ENCODE measurements at places on chromosomes 7 and 10. TPM values are rescaled to one million over a fixed set of nuclear protein-coding genes. Genes with fewer than 3 reads are reported as not detected.
A peak's percentile ranks its signal among the peaks of the same experiment; 100 is the strongest.

DNA sequence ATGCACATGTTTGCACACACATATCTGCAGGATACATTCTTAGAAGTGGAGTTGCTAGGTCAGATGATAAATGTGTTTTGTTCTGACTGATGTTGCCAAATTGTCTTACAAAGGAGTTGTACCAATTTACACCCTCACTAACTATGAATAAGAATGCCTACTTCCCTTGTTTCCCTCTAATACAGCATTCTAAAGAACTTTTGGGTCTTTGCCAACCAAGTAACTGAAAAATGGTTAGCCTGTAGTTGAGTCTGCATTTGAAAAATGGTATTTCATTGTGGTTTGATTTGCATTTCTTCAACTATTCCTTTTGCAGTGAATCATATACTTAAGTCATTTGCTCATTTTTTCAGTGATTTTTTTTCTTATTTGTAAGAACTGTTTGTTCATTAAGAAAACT is 48.4 kb downstream of the TMEM26 start:
- H3K27me3 ChIP-seq = no peaks in the 10 kb centered on the region
- H3K36me3 ChIP-seq = no peaks in the 10 kb centered on the region
- no peaks in the 10 kb centered on the region for H3K4me1 ChIP-seq
- no peak overlapping the region for H3K27ac ChIP-seq

DNA sequence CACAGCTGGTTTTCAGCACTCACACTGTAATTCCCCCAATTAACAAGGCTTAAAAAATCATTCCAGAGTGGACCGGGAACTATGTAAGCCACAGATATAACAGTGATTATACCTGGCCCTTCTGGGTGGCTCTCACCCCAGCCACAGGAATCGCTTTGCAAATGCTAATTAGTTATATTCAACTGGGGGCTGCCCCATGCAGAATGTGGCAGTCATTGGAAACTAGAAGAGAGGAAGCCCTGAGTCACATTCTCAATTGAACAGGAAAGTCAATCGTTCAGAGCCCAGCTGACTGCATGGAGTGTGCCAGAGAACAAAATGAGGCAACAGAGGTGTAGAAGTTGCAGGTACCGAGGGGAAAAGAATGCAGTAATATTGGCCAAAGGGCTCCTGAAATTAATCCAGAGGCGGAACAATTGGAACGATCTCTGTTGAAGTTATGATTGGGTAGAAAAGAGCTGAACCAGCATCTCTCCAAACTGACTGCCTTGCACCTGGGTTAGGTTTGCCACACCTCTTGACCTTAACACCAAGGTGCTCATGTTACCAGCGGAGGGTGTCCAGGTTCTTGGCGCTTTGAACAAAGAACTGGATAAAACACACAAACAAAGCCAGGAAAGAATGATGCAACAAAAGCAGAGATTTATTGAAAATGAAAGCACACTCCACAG is 909.7 kb upstream of the AUTS2 start:
- no peaks in the 10 kb centered on the region for H3K27me3 ChIP-seq
- no peaks in the 10 kb centered on the region for H3K4me1 ChIP-seq
- H3K4me3 ChIP-seq = no peak overlapping the region
- DNase-seq = no peak
- no peak overlapping the region for H3K27ac ChIP-seq

ZNF488 gene
- total RNA-seq = 0.46 TPM

DNA sequence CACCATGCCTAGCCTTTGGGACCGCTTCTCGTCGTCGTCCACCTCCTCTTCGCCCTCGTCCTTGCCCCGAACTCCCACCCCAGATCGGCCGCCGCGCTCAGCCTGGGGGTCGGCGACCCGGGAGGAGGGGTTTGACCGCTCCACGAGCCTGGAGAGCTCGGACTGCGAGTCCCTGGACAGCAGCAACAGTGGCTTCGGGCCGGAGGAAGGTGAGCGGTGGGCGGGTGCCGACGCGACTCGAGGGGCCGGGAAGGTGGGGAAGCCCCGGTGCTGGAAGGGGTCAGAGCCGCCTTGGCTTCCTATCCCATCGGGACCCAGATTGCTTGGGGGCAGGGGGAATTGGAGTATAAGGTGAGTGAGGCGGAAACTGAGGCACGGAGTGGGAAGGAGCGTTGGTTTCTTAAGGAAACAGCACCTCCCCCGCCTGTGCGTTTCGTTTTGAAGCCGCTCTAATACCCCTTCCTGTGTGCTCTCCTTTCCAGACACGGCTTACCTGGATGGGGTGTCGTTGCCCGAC is 547 bp downstream of the DDIT4 start:
- H3K4me1 ChIP-seq = peaks cover 59% of the 10 kb centered on the region
- no peak for DNase-seq
- peak overlapping the region; percentile 98 for H3K27ac ChIP-seq
- peaks cover 28% of the 10 kb centered on the region for H3K36me3 ChIP-seq
- peak overlapping the region; percentile 90 for H3K4me3 ChIP-seq

PPP1R17 gene
- total RNA-seq = not detected

OGDHL gene
- total RNA-seq = 0.67 TPM

- peak overlapping the region; percentile 77 for H3K27ac ChIP-seq
- H3K4me1 ChIP-seq = peaks cover 77% of the 10 kb centered on the region
- no peak overlapping the region for H3K4me3 ChIP-seq
These were observed 39.5 kb downstream of the IL2RA start for GRCh38 chr10:6022660-6023059.

MNX1 gene
- total RNA-seq = 0.39 TPM

Measured in activated T-cell treated with anti-CD3 and anti-CD28 coated beads, Interleukin-2, amount 50 U/mL, for 72 hours (primary cell).